ENCODE measurements at places on chromosomes 5 and 9.

DNA sequence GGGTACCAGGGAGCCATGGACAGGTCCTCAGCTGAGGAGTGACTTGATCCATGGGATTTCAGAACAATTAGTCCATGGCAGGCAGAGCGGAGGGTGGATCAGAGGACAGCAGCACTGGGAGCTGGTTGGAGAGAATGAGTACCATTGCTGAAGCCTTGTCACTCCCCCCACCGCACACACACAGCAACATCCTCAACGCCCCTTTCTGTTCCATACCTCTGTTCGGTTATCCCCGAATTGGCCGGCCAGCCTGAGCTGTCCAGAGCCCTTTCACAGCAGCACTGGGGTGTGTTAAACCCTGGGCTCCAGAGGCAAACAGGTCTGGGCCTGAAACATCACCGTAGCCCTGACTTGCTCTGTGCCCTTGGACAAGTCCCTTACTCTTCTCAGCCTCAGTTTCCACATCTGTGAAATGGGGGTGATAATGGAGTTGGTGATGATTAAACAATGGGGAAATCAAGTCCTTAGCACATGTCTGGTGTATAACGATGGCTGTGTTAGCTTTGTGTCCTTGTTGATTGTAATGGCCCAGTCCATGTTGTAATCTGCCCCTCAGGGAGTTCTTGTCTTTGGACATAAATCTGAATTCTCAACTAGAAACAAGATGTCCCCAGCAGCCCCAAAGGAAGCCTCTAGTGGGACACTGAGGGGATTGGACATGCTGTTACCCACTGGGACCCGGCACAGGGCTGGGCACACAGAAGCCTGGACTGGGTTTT is 16.9 kb downstream of the GSN start:
- DNase-seq = peak; percentile 74

- DNase-seq = no peak
Measured at GRCh38 chr5:79143684-79144379, 32.2 kb downstream of the BHMT start.

DNA sequence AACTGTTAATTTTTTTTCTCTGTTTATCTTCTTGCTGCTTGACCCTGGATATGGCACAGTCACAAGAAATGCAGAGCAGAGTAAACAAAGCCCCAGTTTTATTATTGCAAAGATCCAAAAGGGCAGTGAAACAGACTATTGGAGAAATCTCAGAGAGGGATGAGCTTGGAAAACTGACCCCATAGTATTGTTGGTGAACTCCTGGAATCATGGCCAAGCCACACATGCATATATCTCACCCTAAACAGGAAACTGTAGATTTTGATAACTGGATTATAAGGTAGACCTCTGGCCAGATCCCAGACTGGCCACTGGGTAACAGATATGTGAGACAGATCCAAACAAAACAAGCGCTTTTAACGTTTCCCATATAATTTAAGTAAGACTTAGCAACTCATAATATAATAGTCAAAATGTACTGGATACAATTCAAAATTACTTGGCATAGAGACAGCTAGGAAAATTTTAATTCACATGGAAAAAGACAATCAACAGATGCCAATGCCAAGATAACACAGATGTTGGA is 263.5 kb upstream of the SEMA6A start:
- DNase-seq = no peak

GRCh38 chr5:137172258-137172657 is 326.9 kb downstream of the SPOCK1 start:
- no peak for DNase-seq

GRCh38 chr9:137547687-137548543 is 2.3 kb downstream of the PNPLA7 start:
- no peak for DNase-seq

- DNase-seq = no peak
Measured at GRCh38 chr9:32403567-32404260, 19.3 kb downstream of the ACO1 start.

- no peak for DNase-seq
Measured at GRCh38 chr5:108271127-108271526, 110.8 kb downstream of the FBXL17 start.

DNA sequence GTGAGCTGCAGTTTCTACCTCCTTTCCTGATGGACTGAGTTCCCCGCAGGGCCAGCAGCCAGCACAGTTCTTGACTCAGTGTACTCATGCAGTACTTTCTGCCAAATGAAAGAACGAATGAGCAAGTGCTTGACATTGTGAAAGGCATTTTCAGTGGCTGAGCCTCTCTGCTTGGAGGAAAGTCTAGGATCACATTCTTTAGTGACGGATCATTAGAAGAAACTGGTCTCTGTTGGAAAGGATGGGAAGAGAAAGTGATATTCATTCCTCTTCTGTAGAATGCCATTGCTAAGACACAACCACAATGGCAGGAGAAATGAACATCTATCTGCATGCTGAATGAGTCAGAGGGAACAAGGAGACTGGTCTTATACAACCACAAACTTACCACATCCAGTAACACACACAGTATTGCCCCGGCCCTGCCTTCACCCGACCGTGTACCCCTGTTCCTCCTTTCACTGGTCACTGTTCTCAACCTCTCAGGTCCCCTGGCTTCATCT is 206.9 kb downstream of the CRB2 start:
- no peak for DNase-seq

DNA sequence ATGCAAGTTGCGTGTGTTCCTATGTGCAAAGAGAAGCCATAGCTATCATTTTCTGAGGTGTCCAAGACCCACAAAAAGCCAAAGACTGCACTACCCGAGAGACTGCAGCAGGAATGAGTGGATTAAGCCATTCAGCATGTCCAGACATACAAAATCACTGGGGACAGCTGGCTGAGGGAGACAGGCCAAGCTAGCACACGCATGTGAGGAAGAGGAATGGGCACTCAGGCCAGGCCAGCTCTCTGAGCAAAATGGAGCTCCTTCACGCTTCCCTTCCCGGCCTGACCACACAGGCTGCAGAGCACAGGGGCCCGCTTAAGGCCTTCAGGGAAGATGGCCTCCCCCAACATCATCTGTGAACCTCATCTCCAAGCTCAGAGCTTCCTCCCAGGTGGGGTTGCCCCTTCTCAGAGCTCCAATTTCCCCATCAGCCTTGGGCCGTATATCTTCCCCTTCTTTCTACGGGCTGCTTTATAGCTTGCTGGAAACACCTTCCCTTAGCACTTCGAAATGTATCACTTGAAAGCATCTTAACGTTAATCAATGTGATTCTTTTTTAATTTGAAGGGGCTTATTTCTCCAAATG is 8.4 kb downstream of the DCANP1 start:
- no peak for DNase-seq

DNA sequence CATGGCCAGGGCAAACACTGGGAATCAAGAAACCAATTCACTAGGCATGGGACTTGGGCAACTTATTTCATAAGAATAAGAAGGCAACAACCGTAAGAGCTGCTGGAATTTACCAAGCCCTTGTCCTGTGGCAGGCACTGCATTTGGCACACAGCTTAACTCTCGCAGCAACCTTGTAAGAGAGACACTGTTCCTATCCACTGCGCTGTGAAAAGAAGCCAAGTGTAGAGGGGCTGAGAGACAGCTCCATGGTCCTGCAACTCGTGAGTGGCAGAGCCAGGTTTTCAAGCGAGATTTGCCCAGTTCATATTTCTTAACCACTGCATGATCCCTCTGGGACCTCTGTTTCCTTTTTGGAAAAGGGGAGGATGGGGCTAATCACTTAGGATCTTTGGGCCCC is 129.3 kb upstream of the STC2 start:
- DNase-seq = no peak

- DNase-seq = no peak
Measured at GRCh38 chr5:42483472-42484154, 60.4 kb downstream of the GHR start.

DNA sequence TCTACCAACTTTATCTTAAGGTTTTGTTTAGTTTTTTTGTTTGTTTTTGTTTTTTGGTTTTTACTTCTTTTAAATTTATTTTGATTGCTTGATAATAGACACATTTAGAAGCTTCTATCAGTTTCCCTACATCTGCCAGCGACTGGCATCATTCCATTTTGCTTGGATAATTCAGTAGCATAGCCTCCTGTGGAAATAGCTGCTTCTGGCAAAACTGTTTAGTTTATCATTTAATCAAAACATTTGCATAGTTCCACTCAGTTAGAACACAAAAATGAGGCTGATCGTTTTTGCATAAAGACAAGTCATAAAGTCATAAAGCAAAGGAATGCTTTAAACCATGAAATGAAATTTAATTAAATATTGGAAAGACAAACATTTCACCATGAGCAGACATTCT is 133.7 kb upstream of the NFIL3 start:
- DNase-seq = no peak

DNA sequence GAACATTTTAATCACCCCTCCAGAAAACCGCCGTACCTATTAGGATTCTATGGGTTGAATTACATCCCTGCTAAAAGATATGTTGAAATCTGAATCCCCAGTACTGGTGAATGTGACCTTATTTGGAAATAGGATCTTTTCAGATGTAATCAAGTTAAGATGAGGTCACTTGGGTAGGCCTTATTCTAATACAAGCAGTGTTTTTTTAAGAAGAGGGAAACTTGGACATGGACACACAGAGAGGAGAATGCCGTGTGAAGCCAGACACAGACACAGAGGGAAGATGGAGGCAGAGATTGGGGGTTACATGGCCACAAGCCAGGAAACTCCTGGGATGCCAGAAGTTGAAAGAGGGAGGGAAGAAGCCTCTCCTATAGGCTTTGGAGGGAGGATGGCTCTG is 183.5 kb downstream of the GNA14 start:
- DNase-seq = no peak

GRCh38 chr5:6496207-6496584 is 47.5 kb downstream of the UBE2QL1 start:
- DNase-seq = peak; percentile 12

- no peak for DNase-seq
Measured at GRCh38 chr5:90530736-90531487, 1.5 kb upstream of the LYSMD3 start.

GRCh38 chr9:35904338-35904737 is 1.7 kb upstream of the HRCT1 start:
- peak; percentile 72 for DNase-seq

- DNase-seq = no peak
Measured at GRCh38 chr9:12698986-12699385, 5.8 kb downstream of the TYRP1 start.

DNA sequence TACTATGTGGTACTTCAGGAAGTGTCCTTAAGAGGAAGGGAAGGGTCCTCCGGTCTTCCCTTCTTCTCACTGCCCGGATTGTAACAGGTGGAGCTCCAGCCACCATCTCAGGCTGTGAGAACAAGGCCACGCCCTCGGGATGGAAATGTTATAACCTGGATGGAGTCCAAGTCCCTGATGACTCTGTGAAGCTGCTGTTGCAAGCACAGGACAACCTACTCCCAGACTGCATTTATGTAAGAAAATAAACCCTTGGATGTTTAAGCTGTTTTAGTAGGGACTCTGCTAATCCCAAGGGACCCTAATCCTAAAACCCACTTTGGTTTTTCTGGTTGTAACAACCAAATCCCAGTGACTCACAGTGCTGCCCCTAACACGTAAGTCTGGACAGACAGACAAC is 221.6 kb downstream of the ACTL7B start:
- no peak for DNase-seq

DNA sequence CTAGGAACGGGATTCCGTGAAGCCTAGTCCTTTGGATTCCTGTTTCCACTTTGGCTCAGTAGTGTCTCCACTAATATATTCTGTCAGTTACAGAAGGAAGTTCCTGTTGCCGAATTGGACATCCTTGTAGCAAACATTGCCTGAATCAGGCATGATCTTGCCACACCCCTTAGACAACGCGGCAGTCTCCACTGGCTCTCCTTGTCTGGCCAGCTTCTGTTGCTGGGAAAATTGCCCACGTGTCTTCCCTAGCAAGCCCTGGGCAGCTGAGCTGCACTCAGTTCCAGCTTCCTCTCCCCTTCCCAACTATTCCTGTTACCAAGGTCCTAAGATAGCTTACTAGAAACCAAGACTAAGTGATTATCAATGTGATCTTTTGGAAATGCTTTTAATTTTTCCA is 316.6 kb upstream of the RIOK2 start:
- DNase-seq = no peak

DNA sequence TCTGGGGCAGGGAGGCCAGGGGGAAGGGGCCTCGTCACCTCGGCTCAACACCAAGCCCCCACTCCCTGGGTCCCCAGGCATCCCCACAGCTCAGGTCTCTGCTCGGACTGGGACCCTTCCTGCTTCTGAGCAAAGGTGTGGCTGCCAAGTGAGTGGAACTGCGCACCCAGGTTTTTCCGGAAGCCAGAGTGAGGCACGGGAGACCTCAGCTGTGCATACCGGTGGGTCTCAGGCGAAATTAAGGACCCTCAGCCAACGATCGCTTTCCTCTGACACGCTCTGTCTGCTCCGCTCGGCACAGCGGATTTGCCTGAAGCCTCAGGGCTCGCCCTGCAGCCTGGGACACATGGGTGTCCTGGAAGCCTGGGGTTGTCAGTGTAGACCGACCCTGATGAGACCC is 41.0 kb upstream of the IRX4 start:
- DNase-seq = peak; percentile 58

DNA sequence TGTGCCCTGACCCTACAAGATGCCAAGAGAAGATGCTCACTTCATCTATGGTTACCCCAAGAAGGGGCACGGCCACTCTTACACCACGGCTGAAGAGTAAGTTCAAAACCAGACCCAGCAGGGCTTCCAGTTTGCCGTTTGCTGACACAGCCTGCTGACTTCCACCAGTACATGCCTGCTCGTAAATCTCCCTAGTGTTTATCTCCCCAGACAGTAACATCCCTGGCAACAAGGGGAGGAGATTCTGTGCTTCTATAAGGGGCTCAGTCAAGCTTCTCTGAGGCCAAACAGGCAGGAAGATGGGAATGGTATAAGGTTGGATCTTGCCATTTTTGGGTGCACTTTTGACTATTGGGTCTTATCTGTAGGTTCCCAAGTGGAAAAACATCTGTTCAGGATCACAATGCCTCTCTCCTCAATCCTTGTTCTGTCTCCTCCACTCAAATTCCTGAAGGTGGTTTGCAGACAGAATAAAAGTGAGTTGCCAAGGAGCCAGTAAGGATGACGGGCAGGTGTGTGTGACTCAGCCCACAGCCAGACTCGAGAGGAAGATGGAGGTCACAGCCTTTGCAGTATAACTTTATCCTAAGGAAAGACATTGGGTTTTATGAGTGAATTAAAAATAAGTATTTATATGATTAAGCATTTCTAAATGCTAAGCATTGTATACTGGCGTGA is 1.9 kb downstream of the MLANA start:
- DNase-seq = no peak

DNA sequence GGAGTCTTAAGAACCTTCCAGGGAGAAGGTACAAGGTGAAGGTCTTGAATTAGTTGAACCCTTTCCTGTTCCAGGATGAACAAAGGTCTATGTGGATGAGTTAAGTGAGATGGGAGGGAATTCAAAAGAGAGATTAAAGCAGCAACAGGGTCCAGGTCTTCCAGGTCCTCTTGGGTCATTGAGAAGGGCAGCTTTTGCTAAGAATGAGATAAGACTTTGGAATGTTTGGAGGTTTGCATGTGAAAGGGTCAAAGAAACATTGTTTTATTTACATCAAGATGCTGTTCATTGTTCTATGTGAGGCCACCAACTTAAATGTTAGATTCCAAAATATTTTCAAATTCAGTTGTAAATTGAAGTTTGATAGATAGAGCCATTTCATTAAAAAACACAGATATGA is 463.9 kb downstream of the ANXA1 start:
- no peak for DNase-seq

All from coronary artery (tissue), 2 donors.